Fibroblast of skin of left quadriceps (primary cell): ENCODE measurements at places on chromosomes 5 and 9.
A peak's percentile ranks its signal among the peaks of the same experiment; 100 is the strongest.

GRCh38 chr9:4661165-4661564, 929 bp upstream of the PLPP6 start:
- no peak for DNase-seq

DNA sequence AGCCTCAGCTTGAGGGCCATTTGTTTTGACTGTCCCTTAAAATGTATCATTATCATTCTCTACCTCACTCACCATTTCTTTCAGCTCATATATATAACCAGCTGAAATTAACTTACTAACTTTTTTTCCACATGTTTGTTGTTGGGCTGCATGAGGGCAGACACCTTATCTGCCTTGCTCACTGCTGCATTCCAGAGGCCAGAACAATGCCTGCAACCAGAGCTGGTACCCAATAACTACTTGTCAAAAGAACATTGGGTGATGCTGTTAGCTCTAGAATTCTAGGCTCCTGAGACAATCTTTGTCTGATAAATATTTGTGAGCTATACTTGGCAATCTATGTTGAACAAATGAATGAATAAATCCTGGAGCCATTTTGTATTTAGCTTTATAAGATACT, 68.3 kb downstream of the HTR4 start:
- DNase-seq: no peak

DNA sequence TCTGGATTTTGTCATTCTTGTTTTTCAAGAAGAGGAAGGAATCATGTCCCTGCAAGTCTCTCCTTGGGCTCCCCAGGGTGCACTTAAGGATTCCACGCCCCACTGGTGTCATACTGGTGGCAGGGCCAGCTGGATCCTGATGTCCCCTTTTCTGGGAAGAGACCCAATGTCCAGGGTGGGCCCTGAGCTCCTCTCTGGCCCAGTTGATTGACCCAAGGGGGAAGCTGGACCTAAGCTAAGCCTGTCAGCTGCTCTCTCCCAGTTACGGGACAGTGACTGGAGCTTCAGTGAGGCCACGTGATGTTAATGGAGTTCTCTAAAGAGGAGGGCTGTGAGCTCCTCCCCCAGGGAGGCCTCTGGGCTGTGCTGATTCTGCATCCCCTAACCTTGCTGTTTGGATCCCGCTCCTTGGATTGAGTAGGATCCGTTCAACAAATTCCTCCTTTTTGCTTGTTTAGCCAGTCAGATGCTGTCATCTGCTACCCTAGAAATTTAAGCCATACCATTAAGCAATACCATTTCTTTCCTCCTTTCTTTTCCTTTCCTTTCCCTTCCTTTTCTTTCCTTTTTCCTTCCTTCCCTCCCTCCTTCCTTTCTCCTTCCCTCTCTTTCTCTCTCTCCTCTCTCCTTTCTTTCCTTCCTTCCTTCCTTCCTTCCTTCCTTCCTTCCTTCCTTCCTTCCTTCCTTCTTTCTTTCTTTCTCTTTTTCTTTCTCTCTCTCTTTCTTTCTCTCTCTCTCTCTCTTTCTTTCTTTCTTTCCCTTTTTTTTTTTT, 17.2 kb downstream of the NKX2-5 start:
- no peak for DNase-seq

DNA sequence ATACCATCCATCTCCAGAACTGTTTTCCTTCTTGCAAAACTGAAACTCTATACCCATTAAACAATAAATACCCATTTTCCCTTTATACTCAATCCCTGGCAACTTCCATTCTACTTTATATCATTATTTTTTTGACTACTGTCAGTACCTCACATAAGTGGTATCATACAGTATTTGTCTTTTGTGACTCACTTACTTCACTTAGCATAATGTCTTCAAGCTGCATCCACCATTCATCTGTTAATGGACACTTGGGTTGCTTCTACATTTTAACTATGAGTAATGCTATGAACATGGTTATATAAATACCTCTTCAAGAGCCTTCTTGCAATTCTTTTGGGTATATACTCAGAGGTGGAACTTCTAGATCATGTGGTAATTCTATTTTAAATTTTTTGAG, 11.6 kb upstream of the TYRP1 start:
- peak; percentile 30 for DNase-seq

DNA sequence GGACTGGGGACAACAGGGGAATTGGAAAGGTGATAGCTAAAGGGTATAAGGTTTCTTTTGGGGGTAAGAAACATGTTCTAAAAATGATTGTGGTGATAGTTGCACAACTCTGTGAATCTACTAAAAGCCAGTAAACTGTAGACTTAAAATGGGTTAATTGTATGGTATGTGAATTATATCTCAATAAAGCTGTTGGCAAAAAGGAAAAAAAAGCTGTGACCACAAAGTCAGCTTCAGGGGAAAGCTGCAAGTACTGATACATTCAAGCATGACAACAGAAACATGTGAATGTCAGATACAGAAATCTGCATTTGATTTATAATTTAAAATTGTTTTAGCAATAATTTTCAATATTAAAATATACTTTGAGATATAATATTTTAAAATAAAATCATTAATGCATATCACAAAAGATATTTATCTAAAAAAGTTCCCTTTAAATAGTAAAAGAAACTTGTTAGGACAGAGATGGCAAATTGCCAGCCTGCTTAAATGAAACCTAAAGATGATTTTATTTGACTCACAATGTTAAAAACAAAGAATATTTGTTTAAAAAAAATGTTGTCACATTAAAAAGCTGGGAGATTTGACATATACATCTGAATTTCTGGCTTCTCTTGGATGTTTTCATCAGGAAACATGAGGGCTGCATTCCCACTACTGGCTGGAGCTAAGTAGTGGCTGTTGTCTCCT, 66.0 kb downstream of the TBCA start:
- DNase-seq: no peak

DNA sequence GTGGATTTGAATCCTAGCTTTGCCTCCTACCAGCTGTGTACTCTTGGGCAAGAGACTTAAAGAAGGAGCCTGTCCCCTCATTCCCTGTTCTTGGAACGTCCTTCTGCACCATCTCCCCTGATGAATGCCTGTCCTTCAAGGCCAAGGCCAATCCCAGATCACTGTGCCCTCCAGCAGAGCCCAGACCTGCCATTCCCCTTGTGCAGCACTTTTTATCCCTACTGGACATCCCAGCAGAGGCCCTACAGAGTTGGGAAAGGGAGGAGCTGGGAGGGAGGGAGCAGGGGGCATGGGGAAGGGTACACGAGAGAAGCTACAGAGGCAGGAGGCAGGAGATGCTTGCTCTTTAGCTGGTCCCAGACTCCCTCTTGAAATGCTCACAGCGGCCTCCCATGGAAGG, 223.9 kb downstream of the PBX3 start:
- DNase-seq: no peak

DNA sequence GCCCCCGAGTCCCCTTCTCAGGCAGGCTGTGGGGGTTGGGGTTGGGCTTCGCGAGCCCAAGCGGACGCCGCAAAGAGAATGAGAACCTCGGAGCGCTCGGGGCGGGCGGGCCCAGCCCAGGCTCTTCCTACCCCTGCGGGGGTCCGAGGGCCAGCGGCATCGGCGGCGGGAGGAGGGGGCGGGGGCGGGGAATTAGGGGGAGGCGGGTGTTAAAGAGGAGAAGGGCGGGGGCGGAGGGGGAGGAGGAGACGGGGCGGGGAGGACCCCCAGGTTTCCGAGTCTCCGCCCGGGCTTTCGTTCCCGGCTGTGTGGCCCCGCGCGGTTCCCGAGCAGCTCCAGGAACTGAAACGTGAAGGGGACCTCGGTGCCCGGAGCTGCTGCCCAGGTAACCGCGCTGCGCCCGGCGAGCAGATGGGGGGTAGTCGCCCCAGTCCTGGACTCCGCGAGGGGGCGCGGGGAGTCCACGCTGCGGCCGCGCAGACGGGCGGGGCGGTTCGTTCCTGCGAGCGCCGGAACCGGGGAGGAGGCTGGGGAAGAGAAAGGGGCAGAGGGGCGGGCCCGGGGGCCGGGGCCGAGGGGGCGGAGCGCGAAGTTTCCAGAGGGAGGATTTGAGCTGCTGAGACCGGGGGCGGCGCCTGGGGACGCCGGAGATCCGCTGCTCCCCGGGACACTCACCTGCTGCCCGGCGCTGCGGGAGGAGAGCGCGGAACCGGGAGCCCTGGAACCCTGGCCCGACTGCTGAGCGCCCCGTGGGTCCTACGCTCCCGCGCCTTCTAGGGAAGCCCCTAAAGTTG, 38.4 kb upstream of the PLEKHG4B start:
- no peak for DNase-seq

DNA sequence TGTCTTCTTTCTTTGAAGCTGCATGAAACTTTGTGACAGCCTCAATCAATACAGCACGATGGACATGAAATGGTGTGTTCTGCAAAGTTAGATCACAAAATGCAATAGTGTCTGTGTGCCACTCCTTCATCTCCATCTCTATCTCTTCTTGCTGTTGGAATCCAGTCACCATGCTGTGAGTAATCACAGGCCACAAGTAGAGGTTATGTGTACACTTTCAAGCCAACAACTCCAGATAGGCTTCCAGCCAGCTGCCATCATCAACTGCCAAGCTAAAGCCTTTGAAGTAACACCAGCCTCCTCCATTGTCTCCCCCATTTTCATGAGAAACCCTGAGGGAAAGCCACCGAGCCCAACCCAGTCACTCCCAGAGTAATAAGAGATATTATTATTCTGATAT, 360.6 kb downstream of the PTPRD start:
- no peak for DNase-seq

GRCh38 chr5:157670662-157671591, at the start of gene C5orf52:
C5orf52 (plus strand) TSS chr5:157671533; CDS start chr5:157671615, 82 bp downstream.
- DNase-seq: no peak

DNA sequence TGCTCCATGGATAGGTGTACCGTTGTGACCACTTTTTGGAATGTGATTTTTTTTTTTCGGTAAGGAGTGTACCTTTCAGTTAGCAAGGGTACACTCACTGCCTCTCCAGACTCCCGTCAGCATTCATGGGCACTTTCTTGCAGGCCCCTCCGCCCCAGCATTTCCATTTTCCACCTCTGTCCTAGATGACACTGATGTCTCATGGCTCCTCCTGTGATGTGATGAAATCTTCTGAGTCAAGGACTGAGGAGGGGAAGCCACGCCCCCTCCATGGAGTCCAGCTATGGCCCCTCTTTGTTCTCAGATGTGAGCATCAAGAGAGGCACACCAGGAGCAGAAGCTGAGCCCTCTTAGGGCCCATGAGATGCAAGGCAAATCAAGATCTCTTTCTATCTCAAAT, 61.8 kb downstream of the CTSL start:
- no peak for DNase-seq

GRCh38 chr5:4518903-4519672, 621.0 kb upstream of the ADAMTS16 start:
- DNase-seq: no peak
